ENCODE measurements at places on chromosomes 7 and 10.

- DNase-seq = no peak
Measured at GRCh38 chr7:28941633-28942032, 16.5 kb downstream of the TRIL start.

GRCh38 chr7:133059263-133059662 is 22.6 kb downstream of the CHCHD3 start:
- DNase-seq = no peak

DNA sequence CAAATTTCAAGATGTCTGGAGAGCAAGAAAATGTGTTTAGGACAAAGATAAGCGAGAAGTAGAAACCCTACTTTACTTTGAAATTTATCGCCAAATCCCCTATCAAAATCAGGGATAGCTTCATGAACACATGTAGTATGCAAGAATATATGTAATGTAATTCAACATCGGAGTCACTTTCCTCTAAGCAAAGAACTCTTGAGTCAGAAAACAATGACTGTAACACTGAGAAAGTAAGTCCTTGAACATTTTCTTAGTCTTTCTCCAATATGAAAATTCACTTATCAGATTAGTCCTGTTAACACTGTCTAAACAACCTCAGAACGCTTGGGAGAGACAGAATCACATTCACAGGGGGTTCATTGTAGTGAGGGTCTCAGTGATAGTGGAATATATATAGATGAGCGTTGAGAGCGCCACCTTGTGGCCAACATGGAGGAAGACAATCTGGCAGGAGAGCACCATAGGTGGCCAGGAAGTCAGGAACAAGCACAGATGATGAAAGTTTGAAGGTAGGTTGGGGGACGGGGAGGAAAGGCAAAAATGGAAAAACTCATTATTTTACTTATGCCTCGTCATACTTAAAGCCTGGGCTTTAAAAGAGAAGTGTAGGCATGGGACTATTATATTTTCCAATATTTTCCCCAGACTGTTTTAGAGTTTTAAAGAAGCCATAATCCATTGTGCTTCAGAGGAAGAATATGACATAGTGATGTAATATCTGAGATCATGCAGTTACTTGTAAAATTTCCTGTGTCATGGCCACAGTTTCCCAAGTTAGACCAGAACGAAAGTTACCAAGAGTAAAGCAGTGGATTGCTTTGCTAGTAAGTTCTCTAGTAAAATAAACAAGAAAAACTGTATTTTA is 115.5 kb upstream of the GNAI1 start:
- peak; percentile 4 for DNase-seq

GRCh38 chr10:45040921-45041542 is 40.3 kb downstream of the ZNF22 start:
- no peak for DNase-seq

DNA sequence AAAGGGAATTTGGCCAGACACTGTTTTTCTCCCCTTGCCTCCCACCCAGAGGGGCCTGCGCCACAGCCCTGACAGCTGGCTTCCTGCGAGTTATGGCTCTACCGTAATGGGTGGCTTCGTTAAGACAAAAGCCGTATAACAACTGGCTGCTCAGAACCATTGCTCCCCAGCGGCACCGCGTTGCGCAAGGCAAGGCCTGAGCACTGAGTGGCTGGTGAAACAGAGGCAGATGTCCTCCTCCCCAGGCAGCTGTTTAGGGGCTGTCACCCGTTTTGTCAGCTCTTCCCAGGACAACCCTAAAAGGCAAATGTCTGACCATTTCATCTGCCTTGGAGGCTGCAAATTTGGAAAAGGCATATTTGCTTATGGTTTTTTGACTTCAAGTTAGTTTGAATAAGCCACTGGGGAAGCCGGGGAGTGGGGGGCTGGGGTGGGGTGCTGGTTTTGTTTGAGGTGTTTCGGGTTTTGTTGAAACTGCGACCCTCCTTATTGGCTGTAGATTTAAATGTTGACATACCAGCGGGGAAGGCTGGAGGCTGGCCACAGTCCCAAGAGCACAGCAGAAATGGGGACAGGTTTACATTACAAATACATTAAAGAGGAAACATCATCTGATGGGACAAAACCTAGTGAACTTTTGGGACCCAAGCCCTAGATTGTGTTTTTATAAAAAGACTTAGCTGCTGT is 681 bp upstream of the SPOCK2 start:
- no peak for DNase-seq

- DNase-seq = peak; percentile 51
Measured at GRCh38 chr10:101693978-101694673, 844 bp downstream of the FBXW4 start.

DNA sequence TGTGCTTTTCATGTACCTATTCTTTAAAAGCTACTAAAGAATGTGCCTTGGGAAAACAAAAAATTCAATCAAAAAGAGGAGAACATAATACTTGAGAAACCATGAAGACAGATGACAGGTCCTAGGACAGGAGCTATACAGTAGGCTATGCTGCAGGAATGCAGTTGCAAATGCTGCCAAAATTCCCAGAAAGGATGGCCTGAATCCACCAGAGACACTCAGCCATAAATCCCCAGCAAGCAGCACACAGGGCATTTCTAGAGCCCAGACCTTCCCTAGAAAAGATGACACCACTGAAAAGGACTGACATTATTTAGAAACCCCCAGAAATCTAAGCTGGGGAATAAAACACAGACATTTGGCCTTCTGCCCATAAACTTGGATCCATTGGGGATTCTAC is 237.3 kb downstream of the C7orf25 start:
- no peak for DNase-seq
